ENCODE measurements at places on chromosomes 3 and 15. TPM values are rescaled to one million over a fixed set of nuclear protein-coding genes. Genes with fewer than 3 reads are reported as not detected.

- no peak for DNase-seq
Measured at GRCh38 chr15:58436552-58436951, 4.8 kb downstream of the LIPC start.

GRCh38 chr3:178900029-178900646, 171.5 kb downstream of the ZMAT3 start:
- no peak for DNase-seq

GRCh38 chr3:127978636-127979035, 63.6 kb downstream of the KBTBD12 start:
- no peak for DNase-seq

DNA sequence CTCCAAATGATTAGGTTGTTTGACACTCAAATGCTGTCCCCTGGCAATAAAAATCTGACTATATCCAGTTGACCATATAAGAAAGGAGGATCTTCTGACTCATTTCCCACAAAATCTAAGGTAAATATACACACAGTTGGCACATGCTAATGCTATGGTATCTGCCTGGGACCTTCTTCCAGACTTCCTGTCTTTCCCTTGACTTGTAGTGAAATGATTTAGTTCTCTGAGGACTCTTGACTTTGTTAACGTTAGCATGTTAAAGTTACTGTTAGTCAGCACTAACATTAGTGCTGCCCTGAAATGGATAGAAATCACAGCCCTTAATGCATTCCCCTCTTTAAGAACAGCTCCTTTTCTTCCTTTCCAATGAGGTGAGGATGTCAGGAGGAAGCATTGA, 124.3 kb upstream of the LSAMP start:
- DNase-seq, result no peak

- no peak for DNase-seq
Measured at GRCh38 chr15:37041042-37041441, 59.3 kb downstream of the MEIS2 start.

- no peak for DNase-seq
Measured at GRCh38 chr15:91258415-91258759, 158.3 kb downstream of the SV2B start.

DNA sequence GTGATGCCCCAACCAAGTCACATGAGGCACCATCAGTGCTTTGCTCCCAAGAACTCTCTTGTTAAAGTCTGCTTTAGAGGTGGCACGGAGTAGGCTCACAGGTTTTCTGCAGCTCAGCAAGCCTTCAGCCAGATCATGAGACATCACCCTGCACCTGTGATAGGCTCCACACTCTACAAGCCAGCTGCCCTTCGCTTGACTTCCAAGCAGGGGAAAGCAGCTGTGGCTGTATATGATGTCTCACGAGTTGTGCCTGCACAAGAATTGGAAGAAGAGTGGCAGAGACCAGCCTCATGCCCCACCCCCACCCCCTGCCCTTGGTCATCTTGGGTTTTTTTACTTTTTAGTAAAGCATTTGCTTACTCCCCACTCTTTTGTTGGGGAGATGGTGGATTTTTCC, 22.5 kb downstream of the MRPS11 start:
- DNase-seq, result no peak

DNA sequence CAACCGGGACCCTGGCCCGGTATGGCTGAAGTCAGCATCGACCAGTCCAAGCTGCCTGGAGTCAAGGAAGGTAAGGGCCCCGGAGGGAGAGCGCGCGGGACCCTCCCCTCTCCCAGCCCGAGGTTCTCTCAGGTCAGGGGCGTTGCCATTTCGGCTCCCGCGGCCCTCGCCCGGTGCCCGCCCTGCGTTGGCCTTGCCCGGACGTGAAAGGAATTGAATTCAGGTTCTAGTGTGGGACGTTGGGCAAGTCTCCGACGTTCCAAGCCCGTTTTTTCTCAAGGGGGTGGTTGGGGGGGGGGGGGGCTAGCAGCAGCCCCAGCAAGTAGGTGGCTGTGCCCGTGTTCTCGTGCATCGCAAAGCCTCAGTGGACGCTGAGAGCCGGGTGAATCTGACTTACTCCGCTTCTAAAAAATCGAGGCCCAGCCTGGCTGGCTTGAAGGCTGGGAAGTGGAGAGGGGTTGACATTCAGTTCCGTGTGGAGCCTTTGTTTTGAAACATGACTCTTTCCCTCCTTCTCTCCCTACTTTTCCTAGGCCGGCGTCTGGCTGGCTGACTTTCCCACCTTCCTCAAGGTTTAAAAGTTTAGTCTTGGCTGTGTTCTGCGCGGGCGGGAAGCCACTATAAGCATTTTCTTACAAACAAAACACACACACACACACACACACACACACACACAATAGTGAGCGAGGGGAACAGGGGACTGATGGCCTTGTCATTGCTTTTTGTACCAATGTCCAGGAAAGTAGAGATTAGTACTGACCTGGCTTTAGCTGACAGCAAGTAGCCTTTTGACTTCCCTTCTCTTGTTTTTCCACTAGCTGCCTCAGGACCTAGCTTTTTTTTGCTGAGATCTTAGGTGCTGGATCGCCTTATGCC, at the start of gene UTS2B:
Gene UTS2B (minus strand): TSS at position 873 of the 876 bp plus-strand sequence. CDS start 48,337 bp downstream, outside the sequence.
- DNase-seq, result no peak

DNA sequence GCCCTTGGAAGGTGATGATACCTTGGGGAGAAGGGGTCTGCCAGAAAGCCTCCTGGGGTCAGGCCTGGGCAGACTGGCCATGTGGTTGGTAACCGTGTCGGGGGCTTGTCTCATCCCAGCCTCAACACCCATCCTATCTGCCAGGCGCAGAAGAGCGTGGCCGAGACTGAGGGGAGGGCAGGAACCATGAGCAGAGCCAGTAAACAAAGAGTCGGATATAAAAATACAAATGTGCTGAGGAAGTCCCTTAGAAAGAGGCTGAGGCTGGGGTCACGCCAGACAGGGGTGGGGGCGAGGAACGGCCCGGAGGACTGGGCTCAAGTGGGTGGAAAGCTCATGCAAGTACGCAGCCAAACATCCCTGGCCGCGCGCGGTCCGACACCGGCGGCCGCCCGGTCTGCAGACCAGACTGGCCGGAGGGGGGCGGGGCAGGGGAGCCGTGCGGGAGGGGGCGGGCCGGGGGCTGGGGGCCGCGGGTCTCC, 1.9 kb downstream of the CAMK2N2 start:
- DNase-seq, result no peak

DNA sequence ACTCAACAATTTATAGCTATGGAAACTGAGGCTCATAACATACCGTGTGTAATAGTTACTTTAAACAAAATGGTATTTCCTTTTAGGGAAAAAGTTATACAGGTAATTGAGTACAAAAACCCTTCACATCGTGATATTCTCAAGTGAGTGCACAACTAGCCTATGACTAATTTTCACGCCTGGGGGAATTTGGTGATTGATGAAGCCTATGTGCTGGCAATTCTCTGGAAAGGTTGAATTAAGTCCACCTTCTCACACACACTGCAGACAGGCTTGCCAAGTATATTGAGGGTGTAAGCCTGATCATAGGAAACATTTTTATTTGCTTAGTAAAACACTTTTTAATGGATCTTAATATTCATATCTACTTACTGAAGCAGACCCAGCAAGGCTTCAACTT, 41.3 kb upstream of the ROBO2 start:
- no peak for DNase-seq

DNA sequence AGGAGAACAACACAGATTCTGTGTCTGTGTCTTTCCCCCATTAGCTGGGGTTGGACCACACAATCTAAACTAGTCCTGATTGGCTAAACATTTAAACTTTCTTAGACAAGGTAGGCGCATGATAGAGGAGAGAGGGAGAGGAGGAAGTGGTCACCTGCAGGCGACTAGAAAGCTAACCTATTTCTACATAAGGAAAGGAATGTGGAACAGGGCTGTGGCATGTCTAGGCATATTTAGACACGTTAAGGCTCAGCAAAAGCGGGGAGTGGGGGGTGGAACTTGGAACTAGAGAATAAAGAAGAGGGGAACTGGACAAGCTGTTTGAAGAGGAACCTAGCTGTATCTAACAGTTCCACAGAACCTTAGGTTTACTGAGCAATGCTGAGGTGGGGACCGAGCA, 12.8 kb downstream of the LRRC28 start:
- no peak for DNase-seq

Gene HHLA2
- total RNA-seq, result 0.22 TPM
